ENCODE measurements at places on chromosomes 11 and 22.

DNA sequence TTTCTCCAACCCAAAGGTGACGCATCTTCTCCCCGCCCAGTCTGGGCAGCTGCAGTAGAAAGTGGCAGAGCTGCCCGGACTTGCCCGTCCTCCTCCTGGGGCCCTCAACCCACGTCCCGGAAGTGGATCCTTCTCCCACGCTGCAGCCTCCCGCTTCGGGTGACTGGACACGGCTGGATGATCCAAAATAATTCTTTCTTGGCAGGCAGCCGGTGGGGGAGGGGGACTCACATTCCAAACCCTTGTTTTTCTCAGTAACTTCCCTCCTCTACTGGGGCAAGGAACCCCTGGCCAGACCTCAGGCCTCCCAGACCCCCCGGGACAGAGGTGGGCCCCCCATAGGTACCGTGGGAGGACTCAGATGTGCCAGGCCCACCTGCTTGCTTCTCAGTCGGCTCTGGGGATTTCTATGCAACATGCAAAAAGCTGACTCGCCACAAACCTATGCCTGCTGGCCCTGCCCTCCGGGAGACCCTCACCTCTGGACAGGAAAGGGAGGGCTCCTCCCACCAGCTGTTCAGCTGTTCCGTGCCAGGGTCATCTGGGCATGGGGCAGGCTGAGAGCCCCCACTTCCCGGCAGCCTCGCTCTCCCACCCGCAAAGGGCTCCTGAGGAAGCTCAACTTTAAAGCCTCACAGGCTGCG is 1.4 kb downstream of the PLXNB2 start:
- DNase-seq = peak; percentile 49

- no peak for DNase-seq
Observed at GRCh38 chr11:73783483-73784020, 4.1 kb upstream of the MRPL48 start.

GRCh38 chr22:45786726-45787125 is 115.1 kb downstream of the ATXN10 start:
- DNase-seq = no peak

DNA sequence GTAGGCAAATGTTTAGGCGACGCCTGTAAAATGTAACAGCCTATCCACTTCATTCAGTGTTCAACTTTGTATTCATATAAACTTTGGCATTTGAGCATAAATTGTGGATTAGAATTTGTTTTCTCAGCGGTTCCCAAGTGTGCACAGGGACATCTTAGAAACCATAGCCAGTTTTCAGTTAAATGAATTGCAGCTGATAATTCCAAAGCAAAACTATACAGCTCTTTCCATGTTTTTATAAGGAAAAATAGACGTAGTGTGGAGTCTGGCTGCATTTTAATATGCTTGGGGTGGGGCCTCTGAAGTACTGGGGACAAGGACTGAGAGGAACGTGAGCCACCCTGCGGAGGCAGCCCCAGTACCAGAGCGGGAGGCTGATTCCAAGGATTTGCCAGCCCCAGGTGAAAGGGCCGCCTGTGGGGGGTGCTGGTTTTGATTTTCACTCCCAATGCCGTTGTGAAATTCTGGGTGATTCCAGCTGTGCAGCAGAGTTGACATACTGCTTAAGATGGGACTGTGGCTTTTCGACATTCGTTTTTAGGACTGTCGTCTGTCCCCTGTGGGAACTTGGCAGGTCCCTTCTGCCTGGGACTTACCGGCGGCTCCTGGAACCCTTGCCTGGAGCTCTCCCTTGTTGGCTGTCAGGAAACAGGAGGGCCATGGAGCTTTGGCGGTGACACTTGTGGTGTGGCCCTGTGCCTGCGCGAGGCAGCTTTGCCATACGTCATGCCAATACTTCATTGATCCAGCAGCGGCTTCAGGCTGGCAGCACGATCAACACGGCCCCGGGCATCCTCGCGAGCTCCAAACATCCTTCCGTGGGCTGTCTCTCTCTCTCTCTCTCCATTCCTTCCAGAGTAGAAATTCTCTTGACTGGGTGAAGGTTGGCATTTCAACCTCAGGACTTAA is 370.9 kb downstream of the TBC1D22A start:
- no peak for DNase-seq

DNA sequence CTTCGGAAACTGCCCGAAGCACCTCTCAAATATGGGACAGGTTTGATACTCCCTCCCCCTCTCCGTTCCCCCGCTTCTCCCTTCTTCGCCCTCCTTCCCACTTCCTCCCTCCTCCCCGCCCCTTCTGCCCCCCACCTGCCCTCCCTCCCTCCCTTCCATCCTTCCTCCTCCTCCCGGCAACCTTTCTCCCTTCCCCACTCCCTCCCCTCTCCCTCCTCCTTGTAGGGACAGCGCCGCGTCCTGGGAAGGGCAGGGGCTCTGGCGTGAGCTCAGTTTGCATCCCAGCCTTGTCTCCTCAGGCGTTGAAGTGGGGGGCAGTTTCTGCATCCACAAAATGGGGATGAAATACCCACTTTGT is 6.1 kb upstream of the NFAM1 start:
- no peak for DNase-seq

DNA sequence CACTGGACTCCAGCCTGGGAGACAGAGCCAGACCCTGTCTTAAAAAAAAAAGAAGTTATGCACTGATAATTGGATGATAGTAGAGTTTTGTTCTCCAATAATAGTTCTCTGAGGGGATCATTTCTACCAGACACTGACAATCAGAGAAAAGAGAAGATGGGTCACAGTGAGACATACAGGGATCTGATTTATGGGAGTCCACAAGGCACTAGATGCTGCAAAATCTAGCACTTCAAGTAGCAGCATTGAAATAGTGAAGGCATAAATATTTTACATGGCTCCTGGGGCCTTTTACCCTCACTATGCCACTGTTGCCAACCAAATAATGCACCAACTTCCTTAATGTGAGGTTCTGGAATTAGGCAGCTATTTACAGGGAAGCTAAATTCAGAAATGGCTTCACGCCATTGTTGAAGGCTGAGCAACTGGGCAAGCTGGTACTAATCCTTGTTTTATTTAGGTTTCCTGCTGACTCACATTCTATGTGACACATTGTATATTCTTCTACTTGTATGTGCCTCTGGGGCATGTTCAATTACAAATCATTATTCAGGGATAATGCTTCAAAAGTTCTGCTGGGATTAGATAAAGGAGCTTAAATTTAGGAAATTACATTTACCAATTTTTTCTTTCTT is 38.2 kb upstream of the ABTB2 start:
- DNase-seq = no peak

- no peak for DNase-seq
Observed at GRCh38 chr11:61482513-61482912, 26.0 kb upstream of the LRRC10B start.

- DNase-seq = no peak
Observed at GRCh38 chr11:109972939-109973338, 120.3 kb upstream of the ZC3H12C start.

DNA sequence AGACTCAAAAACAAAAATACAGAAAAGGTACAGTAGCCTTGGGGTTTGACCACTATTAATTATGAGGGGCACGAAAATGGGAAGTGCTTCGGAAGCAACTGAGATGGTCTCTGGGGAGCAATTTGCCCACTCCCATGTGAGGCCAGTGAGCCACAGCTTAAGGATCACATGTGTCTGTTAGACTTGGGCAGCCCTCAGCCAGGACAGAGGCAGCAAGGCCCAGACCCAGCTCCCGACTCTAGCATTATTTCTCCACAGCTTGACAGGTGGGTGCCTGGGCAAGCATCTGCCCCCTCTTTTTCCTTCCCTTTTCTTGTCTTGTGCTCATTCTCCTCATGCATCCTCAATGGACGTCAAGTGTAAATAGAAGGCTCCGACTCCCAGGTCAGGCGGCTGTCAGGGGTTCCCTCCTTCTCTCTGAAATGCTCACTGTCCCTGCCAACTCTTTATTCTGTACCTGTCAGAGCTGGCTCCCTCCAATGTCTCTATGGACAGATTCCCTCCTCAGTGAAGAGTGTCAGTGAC is 137.0 kb upstream of the RCN1 start:
- no peak for DNase-seq

DNA sequence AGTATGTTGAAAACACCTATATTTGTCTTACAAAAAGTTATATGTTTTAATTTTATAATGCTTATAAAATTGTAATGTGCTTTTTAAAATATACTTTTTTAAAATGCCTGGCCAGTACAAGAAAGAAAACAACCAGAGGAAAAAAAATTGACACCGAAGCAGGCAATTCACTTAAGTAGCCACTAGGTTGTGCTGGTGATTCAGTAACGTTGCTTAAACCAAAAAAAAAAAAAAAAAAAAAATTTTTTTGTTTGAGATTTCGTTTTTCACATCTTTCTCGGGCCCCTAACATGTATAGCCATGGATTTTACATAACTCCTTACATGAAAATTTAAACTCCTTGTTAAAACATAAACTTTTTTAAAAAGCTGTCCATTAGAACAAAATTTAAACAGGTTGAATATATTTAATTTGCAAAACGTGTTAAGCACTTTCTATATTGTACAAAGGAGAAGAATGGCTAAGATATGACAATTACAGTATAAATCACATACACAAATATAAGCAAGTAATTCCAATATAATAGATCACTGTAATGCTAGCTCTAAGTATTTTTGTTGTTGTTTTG is 9.2 kb downstream of the OR8B4 start:
- DNase-seq = peak; percentile 42

DNA sequence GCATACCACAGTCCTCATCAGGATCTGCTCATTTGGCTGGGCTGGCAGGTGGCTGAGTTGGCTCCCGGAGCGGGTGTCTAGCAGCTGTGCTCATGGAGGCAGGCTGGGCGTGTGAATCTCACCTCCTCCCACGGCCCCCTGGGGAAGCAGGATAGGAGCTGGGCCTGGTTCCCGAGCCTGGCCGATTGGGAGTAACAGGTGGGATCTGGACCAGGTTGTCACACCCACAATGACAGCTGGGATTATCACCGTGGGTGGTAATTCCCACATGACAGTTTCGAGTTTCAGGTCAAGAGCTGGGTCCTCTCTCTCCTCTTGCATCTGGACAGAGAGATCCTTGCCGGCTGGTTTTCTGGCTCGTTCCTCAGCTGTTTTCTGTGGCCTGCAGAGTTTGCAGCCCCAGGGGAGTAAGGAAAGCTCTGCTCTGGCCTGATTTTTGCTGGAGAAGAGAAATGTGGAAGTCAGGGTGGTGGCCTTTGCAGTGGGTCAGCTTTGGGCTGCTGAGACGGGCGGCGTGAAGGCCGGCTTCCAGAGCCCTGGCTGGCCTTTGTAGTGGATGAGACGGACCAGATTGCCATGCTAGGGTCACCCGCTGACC is 57.0 kb downstream of the BCR start:
- DNase-seq = peak; percentile 100

DNA sequence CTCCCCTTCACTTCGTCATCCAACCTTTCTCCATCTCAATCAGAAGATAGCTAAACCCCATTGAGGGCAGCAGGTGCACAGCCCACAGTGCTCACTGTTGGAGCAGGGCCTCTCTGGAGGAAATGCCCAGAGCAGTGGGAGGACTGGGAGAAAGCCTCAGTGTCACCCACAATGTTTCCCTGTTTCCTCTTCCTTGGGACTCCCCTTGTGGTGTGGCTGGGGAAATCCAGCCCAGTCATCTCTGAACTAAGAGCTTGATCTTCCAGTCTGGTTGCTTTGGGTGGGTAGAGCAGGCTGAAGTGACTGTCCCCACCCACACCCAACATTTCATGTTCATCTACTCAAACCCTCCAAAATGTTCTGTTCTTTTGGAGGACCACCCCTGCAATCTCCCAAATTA is 29.8 kb upstream of the EED start:
- DNase-seq = no peak

- no peak for DNase-seq
Observed at GRCh38 chr22:37563153-37564081, 3.1 kb downstream of the CDC42EP1 start.

DNA sequence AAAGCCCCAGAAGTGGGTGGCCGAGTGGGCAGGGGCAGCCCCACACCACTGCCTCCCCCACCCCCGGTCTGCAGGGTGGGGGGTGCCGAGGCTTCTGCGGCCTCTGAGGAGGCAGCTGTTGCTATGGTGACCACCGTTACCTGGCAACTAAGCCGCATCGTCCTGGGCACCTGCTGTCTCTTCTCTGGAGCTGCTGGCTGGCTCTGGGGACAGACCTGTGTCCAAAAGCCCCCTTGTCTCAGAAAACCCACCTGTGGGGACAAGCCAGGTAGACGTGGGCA is 79.9 kb upstream of the PRR5 start:
- DNase-seq = peak; percentile 71

DNA sequence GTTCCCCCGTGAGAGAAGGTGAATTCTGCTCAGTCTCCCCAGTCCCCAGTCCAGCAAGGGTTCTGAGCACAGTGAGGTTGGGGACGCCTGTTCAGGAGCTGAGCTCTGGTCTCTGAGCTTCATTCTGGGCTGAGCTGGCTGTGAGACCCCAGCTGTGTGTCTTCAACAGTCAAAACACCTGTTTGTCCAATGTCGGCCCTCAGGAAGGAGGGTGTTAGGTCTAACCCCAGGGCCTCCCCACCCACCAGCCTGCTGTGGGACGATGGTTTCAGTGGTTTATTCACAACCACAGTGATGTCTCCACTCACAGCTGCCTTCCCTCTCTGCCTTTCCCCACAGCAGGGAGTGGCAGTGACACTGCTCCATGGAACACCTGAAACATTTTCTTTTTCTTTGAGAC is 1282.9 kb downstream of the TBC1D22A start:
- DNase-seq = no peak

DNA sequence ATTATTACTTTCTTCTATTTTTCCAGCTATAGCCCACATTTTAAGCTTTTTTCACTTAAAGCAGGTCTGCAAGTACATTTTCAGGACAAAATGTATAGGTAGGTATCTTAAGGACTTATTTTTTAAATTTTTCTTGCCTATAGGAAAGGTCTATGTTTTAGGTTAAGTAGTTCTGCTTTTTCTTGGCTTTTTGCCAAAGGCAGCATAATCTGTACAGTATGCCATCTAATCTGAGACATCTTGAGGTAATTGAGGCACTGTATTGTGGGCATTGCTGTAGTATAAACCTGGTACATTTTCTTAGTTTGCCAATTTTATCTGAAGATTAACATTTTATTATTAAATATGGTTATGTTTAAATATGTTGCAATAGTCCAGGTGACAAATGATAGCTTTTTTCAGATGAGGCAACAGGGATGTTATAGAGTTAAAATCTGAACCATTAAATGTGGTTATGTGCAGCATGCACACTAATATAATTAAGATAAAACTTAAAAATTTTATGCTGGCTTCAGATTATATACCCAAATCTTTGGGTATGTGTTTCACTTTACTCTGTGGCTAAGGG is 42.9 kb downstream of the QSER1 start:
- peak; percentile 3 for DNase-seq

- DNase-seq = no peak
Observed at GRCh38 chr22:46748908-46749675, 11.0 kb upstream of the CERK start.

- no peak for DNase-seq
Observed at GRCh38 chr11:130102301-130103249, 32.9 kb downstream of the APLP2 start.

DNA sequence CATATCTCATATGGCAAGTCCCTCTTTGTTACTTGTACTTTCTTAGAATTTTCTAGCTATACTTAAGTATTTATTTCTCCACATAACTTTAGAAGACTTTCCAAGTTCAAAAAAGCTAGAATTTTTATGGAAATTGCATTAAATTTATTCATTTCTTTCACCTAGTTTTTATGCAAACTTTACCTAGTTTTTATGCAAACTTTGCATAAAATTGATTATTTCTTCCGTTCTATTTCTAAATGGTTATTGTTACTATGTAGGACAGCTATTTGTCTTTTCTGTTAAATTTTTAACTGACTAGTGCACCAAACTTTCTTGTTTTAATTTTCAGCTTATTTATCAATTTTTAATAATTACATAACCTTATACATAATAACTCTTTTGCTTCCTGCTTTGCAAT is 3.2 kb upstream of the CREBZF start:
- no peak for DNase-seq

GRCh38 chr22:41911001-41911611 is 3.8 kb downstream of the SHISA8 start:
- DNase-seq = no peak
